Brain microvascular endothelial cell (primary cell): ENCODE measurements at places on chromosomes 6 and 20.

GRCh38 chr6:56911847-56912246, 43.1 kb upstream of the BEND6 start:
- DNase-seq, result peak; percentile 37

- no peak for DNase-seq
Observed at GRCh38 chr6:13919861-13920260, 4.9 kb upstream of the RNF182 start.

DNA sequence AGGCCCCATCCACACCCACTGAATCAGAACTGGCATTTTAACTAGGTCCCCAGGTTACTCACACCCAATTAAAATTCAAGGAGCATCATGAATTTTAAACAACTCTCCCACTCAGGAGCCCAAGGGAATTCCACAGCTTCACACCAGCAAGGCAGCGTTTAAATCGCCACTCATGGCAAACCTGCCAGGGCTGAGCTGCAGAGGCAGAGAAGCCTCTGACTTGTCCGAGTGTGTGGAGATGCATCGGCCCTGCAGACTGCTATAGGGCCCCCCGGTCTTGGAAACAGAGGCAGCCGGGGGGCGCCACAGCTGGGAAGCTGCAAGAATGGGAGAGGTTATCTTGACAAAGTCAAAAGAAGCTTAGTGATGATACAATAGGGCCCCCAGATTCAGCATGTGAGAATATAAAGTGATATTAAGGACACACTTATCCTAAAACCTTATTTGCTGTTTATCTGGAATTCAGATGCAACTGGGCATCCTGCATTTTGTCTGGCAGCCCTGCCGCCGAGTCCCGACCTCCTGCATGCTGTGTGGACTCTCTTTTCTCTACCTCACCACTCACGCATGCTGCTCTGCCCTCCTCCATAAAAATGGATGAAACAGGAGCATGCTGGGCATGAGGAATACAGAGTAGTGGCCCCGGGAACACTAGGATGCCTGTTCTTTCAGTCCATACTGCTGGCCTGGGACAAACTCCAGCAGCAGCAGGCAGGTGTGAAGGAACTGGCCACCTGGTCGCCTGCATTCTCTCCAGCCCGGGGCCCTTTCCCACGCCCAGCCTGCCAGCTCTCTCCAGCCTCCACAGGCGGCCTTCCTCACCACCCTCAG, 126.1 kb downstream of the PXDC1 start:
- DNase-seq, result no peak

- peak; percentile 6 for DNase-seq
Observed at GRCh38 chr6:17281497-17282481, 628 bp downstream of the RBM24 start.

DNA sequence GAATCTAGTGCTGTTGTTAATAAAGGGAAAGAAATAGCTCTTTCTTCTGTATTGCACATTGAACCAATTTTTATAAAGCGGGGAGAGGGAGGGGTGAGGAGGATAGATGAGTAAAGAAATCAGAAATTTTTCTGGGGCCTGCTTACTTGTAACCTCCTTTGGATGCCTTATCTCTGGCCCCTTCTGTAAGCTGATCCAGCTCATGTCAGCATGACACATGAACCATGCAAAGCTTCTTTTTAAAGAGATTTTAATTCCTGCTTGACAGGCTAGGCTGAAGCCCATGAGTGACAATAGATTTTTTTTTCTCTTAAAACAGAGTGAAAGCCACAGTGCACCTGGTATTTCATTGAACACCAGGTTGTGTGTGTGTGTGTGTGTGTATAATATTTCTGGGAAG, 325.3 kb downstream of the PRL start:
- DNase-seq, result no peak

DNA sequence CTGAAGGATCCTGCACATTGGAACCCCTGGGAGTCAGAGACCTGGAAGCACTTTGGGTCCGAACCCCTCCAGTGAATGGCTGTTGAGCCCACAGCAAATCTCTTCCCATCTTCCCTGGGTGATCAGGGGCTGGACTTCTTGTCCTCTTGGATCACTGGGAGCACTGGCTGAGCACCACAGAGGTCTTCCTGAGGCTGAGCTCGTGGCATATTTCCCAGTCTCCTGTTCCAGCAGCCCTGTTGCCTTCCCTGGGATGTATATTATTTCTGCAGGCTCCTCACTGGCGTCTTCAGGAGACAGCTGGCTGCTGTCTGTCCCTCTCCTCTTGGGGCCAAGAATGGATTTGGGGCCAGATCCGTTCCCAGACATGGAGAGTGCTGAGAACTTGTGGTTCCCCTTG, 43.4 kb downstream of the PTK7 start:
- DNase-seq, result no peak

- DNase-seq, result peak; percentile 71
Observed at GRCh38 chr6:138815797-138816528, 20.1 kb downstream of the ECT2L start.
